Activated gamma-delta T cell treated with Interleukin-2 at 50 U/mL for 16 hours (primary cell): ENCODE measurements at places on chromosomes 7 and 10.

DNA sequence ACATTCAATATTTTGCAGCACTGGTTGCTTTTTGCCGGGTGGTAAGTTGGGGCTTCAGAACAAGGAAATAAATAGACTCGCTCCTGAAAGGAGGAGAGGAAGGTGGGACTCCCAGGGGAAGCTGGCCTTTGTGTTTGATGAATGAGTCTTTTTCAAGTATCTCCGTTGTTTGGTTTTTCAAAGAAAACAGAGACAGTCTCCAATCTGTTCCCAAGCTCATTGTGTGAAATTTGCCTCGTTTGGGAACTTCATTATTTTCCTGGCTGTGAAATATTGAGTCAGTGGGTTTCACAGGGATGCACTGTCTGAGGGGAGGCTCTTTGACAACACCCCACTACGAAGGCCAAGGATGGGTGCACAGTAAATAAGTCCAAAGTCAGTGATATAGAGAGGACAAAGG is 38.7 kb upstream of the KIAA1217 start:
- no peak for DNase-seq

DNA sequence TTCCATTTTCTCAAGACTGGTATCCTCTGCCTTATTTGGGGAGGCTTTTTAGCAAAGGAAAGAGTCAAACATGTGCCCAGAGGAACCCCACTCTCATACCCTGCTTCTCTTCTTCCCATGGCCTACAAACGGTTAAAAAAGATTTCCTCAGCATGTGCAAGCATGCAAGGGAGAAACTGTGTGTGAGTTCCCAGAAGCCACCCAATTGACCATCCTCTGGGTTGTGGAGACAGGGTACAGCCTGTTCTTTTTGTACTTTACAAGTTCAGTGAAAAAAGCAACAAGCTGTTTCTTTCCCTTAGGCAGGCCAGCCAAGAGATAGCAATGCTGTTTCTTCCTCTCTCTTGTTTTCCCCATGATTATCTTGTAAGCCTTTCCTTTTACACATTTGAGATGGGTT is 68.8 kb upstream of the MTPN start:
- DNase-seq, result no peak

- DNase-seq, result no peak
Measured at GRCh38 chr10:115772606-115773005, 500.4 kb downstream of the GFRA1 start.

- no peak for DNase-seq
Measured at GRCh38 chr10:122646511-122647382, 52.9 kb downstream of the C10orf120 start.

DNA sequence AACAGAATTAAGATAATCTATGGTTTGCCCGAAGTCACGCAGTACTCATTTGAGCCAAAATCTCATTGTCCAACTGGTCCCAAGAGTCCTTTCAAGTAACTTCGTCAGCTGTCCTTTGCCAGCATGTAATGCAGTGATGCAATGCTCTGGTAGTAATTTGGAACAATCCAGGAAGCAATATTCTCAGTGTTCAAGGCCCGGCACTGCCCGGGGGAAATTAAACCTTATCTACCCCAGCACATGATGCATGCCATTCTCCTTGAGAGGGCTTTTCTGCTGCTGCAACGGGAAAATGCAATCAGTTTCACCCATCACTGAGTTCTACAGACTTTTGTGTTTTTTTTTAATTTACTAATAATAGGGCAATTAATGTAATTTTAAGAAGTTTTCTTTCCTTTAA is 77.6 kb upstream of the NME8 start:
- DNase-seq, result no peak

GRCh38 chr7:1503390-1503789 is 799 bp downstream of the INTS1 start:
- DNase-seq, result no peak
